Bronchial epithelial cell (primary cell): ENCODE measurements at places on chromosomes 12 and 14.

- DNase-seq, result peak; percentile 97
Measured at GRCh38 chr12:8681129-8681884, 16.5 kb upstream of the RIMKLB start.

DNA sequence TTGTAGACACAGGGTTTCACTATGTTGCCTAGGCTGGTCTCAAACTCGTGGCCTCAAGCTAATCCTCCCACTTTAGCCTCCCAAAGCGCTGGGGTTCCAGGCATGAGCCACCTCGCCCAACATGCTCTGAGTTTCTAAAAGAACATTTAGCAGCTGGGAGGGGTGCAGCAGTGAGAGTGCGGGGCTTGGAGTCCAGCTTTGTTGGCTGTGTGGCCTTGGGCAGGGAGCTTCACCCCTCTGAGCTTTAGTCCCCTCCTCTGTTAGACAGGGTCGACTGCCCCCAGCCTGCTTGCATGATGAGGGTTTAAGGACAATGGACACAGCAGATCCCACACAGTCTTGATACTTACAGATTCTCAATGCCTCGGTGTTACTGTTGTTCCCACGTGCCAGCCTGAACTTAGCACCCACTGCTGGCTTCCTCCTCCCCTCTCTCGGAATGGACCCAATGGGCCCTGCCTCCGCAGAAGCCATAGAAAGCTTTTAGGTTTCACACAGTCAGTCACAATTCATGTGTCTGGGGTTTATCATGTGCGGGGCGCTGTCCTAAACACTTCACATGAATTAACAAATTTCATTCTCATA, 54.6 kb downstream of the PSMA6 start:
- no peak for DNase-seq

- no peak for DNase-seq
Measured at GRCh38 chr12:77213319-77213718, 147.9 kb upstream of the E2F7 start.

DNA sequence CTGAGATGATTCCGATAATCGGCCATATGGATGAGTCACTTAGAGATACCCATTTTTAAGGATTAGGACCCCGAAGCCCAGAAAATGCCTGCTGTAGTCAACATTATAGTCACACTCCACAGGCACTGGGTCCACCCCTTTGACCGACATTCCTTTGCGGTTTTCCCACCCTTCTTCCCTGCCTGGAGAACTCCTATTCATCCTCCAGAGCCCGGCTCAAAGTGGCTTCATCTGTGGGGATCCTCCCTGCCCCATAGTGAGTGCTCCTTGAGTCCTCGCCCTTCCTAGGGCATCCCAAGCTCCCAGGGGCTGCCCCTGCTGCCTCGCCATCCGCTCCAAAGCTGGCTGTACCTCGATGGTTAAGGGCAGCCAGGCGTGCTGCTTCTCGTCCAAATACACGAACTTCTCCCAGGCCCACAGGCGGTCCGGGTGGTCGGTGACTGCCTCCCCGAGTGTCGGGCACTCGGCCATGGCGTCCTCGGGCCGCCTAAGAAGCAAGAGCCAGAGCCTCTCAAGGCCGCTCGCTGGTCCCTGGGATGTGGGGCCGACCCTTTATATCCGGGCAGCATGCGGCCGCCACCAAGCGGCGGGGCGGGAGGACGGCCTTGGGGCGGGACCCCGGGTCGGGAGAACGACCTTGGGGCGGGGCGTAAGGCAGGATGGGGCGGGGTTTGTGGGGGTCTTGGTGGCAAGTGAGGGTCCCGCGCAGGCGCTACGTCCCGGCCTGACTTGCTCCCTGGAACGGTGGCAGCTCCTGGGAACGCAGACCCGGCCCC, at the start of gene TCL1A:
TCL1A (minus strand) TSS at position 530 of the 776 bp plus-strand sequence; CDS start at position 471, 59 bp downstream.
- no peak for DNase-seq

DNA sequence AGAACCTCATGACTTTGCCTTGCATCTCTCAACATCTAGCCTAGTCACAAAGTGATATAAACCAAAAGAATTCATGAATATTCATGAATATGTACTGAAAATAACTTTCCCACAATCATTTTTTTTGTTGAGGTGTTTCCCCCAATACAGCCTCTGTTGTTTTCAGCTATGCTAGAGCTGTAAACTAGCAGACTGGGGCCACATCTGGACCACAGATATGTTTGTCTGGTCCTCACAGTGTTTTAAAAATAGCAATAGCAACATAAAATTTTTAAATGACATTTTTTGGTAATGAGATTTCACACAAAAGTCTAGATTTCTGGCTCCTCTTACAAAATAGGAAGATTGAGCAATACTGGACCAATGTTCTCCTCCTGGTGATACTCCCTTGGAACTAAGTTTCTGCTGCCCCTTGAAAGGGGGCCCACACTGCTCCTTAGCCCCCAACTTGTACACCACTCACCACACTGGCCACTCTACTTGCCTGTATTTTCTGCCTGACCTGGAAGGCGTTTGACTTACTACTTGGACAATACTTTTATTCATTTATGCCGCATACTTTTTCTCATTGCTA, 81.2 kb downstream of the BMP4 start:
- DNase-seq, result no peak

- peak; percentile 89 for DNase-seq
Measured at GRCh38 chr12:76636121-76636692, 76.6 kb upstream of the OSBPL8 start.

DNA sequence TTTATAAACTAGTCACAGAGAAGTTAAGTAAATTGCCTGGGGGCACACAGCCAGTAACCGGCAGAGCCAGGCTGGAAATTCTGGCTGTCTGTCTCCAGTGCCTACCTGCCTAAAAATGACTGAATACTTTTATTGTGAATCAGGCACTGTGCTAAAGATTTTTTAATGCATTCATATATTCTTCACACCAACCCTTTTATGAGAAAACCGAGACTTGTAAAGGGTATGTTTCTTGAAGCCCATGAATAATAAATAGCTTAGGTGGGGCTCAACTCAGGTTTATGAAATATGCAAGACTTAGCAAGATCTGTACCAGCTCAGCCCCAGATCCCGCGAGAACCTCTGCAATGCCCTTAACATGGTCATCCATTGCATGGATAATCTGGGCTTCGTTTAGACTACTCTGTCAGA, 60.8 kb downstream of the TMCC3 start:
- DNase-seq, result peak; percentile 68

DNA sequence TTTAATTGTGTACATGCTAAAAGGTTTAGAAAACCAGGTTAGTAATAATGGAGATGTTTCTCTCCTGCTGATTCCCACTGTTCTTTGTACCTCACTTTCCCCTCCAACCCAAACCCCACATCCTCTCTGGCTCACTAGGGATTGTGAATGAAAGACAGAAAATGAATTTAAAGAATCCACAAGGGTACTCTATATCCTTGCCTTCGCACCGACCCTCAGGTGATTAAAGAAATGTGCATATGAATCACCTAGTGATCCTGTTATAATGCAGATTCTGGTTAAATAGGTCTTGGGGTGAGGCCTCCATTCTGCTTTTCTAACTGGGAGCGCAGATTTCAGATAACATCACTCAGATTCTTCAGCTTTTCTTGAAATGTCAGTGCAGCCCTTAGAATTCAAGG, 84.3 kb upstream of the OTX2 start:
- no peak for DNase-seq

DNA sequence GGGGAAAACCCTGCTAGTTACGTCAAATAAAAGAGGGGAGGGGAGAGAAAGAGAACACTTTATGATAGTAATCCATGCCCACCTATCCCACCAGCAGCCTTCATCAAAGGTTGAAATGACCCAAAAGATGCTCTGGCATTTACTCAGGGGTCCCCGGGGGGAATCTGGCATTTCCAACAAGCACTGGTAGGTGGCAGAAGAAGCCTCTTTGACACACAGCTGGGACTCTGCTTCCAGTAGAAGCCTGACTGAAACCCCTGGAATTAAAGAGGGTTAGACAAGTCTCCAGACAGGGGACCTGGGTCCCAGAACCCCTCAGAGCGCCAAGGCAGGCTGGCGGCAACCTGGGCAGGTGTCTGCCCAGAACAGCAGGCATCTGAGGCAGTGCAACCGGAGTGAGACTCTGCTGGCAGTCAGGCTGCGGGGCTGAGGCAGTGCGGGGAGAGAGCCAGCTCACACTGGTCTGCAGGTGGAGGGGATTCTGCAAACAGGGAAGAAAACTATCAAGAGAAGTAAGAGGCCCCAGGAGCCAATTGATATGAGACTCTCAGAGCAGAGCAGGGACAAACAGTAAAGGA, 85.0 kb upstream of the CAPRIN2 start:
- no peak for DNase-seq

GRCh38 chr14:103739793-103740501, 24.3 kb downstream of the ZFYVE21 start:
- DNase-seq, result no peak

DNA sequence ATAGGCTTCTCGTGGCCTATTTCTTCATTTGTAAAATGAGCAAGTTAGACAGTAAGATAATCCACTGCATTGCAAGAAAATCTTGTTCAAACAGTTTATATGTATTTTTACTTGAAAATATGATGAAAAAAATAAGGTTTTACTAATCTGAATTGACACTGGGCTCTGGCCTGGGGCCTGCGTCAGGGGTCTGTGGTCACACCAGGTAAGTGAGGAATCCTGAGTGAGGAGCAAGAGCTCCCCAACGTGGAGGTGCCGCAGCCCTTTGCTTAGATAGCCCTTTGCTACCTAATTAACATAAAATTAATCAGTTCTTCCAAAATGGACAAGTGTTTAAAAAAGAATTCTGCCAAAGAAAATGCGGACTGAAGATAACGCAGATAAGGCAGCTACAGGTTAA, 39.1 kb upstream of the STAB2 start:
- no peak for DNase-seq

GRCh38 chr12:12786351-12786705, 869 bp downstream of the APOLD1 start:
- DNase-seq, result no peak

- DNase-seq, result no peak
Measured at GRCh38 chr14:95356245-95356869, 36.6 kb upstream of the CLMN start.

DNA sequence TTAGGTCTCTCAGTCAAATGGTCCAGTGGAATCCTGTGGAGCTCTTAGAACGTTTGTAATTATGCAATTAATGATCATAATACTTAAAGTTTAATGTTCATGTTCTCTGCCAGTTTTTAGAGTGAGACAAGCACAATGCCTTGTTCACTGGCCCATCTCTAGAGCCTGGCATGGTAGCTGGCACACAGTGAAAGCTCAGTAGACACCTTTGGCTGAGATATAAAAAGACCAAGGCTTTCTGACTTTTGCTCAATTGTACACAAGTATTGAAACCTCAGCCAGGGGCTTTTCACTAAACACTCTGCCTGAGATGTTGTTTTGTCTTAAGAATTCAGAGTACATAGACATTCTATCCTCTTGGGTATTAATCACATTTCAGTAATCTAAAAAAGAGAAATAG, 241.8 kb upstream of the ATP2B1 start:
- no peak for DNase-seq

GRCh38 chr12:9404469-9405260, 196.5 kb upstream of the PZP start:
- no peak for DNase-seq

GRCh38 chr12:81245907-81246570, 168.2 kb downstream of the ACSS3 start:
- no peak for DNase-seq

DNA sequence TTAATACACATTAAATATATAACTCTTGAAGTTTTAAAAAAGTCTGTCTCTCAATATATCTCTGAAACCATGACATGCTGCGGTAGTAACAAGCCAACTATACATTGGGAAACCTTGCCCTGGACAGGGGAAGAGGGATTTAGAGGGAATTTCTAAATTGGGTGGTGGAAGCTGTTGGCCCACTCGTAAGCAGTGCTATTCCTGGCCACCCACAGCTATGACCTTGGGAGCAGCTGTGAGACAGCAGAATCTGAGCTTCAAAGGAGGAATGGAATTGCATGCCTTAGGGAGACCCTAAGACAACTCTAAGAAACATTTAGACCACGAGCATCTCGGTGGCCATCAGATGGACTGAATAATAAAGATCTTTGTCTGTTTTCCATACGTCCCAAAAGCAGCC, 15.8 kb upstream of the GCH1 start:
- DNase-seq, result no peak

DNA sequence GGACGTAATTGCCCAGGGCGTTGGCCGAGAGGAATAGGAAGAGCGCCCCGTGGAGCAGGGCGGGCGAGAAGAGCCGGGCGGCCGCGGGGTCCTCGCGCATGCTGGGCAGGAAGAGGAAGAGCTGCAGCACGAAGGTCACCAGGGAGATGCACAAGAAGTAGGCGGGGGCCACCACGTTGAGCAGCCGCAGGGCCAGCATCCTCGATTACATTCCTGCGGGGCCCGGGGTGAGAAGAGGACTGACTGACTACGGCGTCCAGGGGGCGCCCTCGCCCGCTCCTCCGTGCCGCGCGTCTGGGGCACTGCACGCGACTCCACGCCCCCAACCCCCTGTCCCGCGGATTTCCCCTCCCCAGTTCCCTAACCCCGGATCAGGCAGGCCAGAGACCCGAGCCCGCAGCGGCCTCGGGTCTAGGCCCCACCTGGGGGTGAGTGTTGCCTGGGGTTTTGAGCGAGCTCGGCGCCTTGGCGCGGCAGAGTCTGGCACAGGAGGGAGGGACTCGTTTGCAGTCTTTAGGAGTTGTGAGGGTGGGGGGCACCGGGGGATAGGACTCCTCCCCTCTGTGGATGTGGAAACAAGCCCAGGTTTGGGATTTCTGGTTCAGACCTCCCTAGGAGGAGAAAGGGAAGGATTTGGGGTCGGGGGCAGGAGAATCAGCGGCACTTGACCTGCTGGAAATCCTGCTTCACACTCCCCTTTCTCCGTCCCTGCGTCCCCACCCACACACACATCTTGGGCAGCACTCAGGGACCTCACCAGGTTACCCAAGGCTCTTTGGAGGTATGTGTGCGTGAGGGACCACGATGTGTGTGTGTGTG, 1.8 kb downstream of the ZDHHC22 start:
- no peak for DNase-seq
